ENCODE measurements at places on chromosomes 6 and 20.

DNA sequence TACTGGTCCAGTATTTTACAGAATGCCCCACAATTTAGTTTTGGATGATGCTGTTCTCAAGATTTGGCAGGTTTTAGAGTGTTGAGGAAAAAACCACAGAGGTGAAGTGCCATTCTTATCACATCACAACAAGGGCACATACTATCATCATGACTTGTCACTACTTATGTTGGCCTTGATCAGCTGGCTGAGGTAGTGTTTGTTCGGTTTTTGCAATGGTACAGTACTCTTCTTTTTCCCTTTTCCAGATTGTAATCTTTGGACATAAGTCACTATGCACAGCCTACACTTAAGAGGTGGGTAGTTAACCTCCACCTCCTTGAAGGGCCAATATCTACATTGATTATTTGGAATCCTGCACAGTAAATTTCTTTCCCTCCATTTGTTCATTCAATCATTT is 8.8 kb downstream of the TENT5A start:
- no peak for DNase-seq

DNA sequence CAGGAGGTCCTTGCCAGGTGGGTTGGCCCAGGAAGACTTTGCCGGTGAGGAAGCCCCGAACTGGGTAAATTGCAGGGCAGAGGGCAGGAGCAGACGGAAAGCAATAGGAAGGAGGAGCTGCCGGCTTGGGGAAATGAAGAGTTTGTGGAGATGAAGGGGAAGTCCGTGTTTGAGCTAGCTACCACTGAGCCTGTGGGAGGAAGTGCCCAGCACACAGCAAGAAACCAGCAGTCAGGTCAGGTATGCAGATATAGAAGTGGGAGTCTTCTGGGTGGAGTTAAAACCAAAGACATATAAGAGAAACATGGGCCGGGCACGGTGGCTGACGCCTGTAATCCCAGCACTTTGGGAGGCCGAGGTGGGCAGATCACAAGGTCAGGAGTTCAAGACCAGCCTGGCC is 34.7 kb downstream of the CD24 start:
- DNase-seq, result no peak

GRCh38 chr6:21729431-21729830 is 135.9 kb downstream of the SOX4 start:
- DNase-seq, result no peak

DNA sequence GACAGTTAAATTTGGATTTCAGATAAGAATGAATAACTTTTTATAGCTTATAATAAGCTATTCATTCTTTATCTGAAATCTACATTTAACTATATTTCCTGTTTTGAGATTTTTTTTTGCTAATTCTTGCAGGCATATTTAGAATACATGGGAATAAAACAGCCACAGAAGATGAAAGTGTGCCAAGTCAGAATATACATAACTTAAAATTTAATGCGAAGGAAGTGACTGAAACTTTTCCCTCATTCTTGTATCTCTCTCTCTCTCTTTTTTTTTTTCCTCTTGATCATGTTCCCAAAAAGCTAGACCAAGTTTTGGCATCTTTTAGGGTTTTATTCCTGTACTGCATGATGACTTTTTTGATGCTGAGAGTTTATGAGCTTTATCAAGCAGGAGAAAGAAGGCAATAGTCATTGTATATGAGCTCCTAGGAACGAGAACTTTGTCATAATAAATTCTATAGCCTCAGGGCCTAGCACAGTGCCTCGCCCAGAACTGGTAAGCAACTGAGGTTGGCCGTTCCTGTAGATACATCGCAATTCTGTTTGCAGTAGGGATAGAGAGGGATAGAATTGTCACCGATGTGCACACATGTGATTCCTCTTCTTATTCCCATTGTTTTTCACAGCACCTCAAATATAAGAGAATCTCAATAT is 205.2 kb downstream of the MYLK4 start:
- no peak for DNase-seq

DNA sequence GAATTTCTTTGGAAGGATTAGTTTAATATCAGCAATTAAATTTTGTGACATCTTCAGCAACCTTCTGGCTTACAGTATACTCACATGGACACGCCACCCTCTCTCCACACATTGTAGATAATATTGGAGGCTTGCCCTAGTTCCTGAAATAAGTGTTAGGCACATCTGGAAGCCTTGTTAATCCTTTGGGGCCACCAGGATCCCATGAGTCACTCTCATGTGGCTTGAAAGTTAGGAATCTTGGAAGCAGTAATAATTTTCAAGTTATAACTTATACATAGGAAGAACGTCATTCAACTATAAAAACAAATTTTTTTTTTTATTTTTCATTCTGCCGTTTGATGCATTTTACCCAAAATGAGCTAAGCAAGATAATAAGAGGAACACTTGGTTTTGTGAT is 20.5 kb downstream of the LAMA4 start:
- DNase-seq, result no peak

DNA sequence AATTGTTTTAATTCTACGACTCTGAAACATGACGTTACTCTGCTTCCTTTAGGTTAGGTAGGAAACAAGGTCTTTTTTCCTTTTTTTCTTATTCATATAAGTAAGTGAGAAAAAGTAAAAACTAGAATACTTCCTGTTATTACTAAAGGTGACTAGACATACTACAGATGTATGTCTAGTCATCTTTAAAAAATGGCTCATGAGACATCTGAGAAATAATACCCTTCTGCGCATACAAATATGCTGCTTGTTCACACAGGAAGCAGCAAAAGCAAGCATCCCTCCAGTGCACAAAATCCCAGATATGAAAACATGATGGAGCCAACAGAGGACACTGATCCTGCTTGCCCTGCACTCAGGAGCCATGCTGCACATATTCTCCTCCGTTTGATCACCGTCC is 699.1 kb downstream of the EPM2A start:
- DNase-seq, result no peak

DNA sequence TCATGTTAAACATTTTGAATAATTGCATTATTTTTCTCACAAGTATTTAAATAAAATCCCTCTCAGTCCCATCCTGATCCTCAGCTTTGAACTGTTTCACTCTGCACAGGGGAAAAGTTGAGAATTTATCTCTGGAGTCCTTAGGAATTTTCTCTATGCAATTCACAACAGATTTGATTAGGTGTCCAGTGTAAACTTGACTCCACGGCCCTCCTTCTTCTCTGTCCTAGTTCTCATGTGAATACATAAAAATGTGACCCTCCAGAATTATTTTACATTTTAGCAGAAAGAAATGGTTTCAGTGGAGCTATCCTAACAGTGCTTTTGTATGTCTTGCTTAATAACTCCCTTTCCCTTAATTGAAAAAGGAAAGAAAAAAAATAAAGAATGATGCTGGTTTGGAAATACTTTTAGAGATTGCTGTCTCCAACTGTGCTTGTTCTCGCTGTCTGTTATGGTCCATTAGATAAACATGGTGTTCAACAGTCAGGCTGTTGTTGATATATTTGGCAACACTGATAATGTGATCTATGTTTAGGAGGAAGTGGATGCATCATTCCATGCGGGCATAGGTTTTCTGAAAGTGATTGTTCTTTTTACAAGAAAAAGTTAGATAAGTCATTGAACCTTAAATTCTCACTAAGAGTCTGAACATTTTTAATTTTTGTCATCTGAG is 599.4 kb upstream of the CITED2 start:
- DNase-seq, result no peak

DNA sequence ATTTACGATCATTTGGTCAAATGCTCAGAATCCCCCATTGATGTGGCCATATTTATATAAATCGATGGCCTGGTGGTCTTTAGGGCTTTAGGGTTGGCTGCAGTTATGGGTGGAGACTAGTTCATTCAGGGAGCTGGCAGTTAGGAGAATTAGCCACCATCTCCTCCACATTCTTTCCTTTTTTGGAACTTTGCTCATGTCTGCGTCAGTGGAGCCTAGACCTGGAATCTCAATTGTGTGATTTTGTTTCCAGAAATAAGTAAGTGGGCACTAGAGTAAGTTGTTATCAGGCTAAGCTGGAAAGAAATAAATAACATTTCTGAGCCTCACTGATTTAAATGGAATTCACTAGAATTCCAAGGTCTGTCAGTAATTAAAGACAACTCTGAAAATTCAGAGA is 29.0 kb upstream of the ELOVL5 start:
- no peak for DNase-seq

GRCh38 chr6:28224131-28225055 is 682 bp upstream of the ZSCAN9 start:
- DNase-seq, result no peak

DNA sequence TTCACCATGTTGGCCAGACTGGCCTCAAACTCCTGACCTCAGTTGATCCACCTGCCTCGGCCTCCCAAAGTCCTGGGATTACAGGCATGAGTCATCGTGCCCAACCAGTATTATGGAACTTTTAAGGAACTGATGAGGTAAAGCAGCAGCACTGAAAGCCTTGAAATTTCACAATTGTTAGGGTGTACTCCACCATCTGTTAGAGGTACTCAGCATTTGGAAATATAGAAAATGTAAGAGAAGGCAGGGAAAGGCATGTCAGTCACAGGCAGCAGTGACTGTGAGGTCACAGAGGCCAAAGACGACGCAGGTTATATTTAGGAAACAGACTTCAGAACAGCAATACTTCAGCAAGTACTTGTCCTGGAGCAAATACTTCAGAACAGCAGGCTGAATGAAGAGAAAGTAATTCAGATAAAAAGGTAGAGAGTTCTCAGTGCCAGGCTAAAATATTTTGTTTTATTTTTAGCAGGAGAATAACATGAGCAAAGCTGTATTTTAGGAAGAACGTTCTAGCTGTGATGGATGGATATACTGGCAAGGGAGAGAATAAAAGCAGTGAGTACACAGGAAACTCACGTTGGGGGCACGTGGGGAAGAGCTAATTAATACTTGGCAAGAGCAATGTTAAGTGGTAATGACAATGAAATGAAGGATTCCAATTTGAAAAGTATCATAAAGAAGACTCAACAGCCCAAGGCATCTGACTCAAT is 67.2 kb downstream of the DTNBP1 start:
- DNase-seq, result no peak

GRCh38 chr6:75147512-75147911 is 58.3 kb downstream of the COL12A1 start:
- no peak for DNase-seq

- DNase-seq, result no peak
Observed at GRCh38 chr6:117536317-117536716, 53.8 kb downstream of the DCBLD1 start.

- no peak for DNase-seq
Observed at GRCh38 chr20:57195469-57196100, 70.9 kb downstream of the BMP7 start.

GRCh38 chr20:17499041-17499440 is 32.1 kb downstream of the BFSP1 start:
- DNase-seq, result no peak

GRCh38 chr20:26135325-26136110 is 438.9 kb upstream of the ZNF337 start:
- no peak for DNase-seq

- DNase-seq, result no peak
Observed at GRCh38 chr6:127520066-127520465, 931 bp upstream of the MTCL3 start.

- no peak for DNase-seq
Observed at GRCh38 chr20:1631309-1632151, 11.7 kb upstream of the SIRPB1 start.

DNA sequence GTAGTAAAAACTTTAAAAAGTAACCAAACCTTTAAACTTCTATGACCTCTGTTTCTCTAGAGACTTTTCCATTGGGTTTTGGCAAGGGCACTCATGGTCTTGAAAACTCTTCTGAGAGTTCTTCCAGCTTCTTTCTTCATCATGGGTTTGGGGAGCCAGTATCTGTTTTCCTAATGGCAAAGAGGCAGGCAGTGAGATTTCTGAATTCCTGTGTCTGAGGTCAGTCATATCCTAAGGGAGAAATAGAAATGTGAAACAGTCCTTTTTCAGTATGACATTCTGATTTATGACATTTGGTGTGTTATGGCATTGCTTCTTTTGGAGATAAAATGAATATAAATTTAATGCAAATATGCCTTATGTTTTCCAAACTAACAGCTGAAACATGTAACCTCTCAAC is 518.5 kb upstream of the MARCKS start:
- DNase-seq, result no peak

GRCh38 chr20:24681634-24682495 is 212.4 kb downstream of the SYNDIG1 start:
- DNase-seq, result no peak

- DNase-seq, result no peak
Observed at GRCh38 chr6:143529095-143529494, 17.6 kb upstream of the FUCA2 start.

DNA sequence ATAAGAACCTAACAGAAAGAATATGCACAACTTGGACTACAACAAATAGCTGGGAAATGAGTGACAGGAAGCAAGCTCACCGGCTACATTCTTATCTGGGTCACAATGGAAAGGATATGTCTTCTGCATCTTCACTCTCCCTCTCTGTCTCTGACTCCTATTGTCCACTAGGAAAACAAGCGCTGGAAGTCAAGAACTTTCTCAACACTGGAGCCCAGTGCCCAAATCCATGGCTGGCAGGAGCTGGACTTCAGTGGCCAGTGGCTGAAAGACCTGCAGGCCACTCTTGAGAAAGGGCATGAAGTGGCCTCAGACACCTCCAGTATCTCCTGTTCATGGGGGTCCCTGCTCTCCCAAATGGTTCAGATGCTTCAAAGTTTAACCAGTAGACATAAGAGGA is 62.0 kb downstream of the FAM50B start:
- no peak for DNase-seq

DNA sequence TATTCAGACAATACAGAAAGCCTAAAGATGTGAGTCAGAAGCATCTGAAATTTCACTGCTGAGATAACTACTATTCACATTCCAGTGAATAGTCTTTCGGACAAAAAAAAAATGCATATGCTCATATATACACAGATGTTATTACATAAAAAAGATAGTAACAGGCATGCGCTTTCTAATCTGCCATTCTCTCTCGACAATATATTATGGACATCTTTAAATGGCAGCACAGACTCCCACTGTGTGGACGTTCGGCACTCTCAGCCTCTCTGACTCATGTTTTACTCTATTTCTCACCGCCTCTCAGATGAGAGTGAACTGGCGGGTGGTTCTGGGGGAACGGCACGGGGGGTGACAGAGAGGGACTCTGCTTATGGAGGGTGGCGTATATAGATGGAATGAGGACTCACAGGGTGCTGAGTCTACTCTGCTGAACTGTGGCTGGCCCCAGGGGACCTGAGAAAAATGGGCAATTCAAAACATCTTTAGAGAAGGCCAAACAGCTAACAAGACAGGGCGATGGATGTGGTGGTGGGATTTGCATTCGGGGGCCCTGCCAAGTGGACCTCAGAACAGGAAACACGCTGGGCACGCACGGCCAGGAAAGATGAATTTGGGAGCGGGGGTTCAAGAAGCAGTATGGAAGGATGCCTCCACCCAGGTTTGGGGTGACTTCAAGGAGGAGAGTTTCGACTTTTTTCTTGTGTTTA is 68.9 kb downstream of the MDGA1 start:
- DNase-seq, result no peak

DNA sequence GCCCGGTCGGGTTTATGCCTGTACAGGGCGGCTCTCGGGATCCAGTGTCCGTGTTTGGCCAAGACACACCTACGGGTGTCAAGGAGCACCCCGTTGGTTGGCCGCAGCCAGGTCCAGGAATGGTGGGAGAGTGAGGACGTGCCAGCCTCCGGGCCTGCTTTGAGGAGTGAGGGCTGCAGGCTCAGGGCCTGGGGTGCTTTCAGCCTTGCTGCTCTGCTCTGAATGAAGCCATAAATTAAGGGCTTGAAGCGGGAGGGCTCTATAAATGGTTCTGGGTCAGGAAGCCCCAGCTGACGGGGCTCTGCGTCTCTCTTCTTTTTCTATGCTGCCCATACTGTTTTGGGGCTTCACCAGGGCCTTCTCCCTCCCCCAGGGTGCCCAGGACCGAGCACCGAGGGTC is 15.1 kb downstream of the GATA5 start:
- DNase-seq, result no peak

GRCh38 chr6:33197431-33198048 is 2.9 kb downstream of the RXRB start:
- DNase-seq, result no peak
